Activated CD8-positive, alpha-beta memory T cell treated with anti-CD3 and anti-CD28 coated beads, Interleukin-2, amount 50 U/mL, for 4 hours (primary cell): ENCODE measurements at places on chromosomes 16 and 17.

DNA sequence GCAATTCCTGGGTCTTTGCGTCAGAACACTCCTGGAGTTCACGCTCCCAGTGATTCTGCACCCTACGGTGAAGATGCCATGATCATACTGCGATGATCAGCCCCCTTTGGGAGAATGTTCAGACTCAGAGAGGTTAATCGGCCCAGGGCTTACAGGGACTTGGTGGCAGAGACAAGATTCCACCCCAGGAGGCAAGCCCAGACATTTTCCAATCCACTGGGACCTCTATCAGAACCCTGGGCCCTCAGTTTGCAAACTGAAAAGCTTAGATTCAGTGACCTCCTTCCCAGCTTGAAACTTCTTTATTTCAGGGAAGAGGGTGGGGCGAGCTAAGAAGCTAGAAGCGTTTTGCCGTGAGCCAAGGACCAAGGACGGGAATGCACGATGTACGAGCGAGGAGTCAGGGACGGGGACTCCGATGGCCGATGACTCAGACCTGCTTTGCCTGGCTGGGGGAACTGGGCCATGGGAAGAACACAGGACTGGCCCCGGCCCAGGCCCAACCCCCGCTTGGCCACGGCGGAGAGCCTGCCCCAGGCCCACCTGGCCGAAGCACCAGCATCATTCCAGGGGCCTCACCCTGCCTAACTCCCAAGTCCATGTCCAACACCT is 34.7 kb downstream of the SOCS3 start:
- no peak for DNase-seq

- no peak for DNase-seq
Observed at GRCh38 chr16:68756239-68756915, 19.3 kb downstream of the CDH1 start.

DNA sequence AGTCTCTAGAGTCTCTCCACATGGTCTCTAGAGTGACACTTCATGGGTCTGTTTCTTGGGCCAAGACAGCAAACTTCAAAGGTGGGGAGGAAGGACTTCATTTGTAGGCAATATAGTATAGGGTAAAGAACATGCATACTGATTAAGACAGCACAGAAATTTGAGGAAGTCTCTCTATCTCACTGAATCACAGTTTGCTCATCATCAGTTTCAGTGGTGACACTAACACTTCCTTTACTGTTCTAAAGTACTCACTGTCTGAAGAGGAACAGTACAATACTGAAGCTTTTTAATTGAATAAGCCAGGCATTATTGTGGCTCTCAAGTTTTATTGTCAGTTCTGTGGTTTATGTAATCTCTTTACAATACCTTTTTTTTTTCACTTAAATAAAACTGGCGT is 656.4 kb upstream of the CDH8 start:
- DNase-seq: no peak

GRCh38 chr17:35617505-35617904 is 30.4 kb downstream of the AP2B1 start:
- DNase-seq: no peak

GRCh38 chr17:7880076-7880868 is 8.3 kb upstream of the CHD3 start:
- DNase-seq: no peak

- no peak for DNase-seq
Observed at GRCh38 chr17:75086496-75087181, 1.1 kb upstream of the SLC16A5 start.

- no peak for DNase-seq
Observed at GRCh38 chr17:50396261-50397110, 837 bp downstream of the LRRC59 start.

- DNase-seq: no peak
Observed at GRCh38 chr16:11249233-11250061, 6.6 kb downstream of the SOCS1 start.

- peak; percentile 67 for DNase-seq
Observed at GRCh38 chr17:8120520-8121406, 2.4 kb upstream of the ALOXE3 start.

GRCh38 chr17:19018600-19018950 is 14.0 kb upstream of the FAM83G start:
- no peak for DNase-seq

DNA sequence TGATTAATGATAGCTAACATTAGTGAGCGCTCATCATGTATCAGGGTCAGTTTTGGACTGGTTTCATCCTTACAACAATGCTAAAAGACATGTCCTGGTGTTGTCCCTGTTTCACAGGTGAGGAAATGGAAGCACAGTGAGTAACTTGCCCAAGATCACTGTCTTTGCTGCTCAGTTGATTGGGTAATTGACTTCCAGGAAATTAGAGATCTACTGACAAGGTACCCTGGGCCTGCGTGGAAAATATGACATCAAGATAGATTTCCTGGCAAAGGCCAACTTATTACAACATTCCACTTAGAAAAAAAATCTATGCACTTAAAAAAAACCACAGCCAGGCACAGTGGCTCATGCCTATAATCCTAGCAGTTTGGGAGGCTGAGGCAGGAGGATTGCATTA is 96.3 kb downstream of the CYLD start:
- no peak for DNase-seq

DNA sequence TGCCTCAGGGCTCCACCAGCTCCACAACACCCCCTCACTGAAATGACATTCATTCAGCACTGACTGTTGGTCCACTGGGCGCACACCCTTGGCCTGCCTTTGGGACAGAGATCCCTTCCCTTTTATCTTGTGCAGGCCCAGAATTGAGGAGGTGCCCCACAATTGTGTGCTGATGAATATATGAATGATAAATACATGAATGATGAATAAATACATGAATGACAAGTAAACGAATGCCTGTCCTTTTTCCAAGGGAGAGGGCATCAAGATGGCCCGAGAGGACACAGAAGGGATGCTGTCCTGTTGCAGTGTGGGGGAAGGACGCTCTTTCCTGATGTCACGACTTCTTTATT is 5.7 kb downstream of the CCR7 start:
- no peak for DNase-seq

- no peak for DNase-seq
Observed at GRCh38 chr16:76818606-76819181, 372.3 kb upstream of the MON1B start.

GRCh38 chr16:1429012-1429411 is 1.9 kb upstream of the PERCC1 start:
- no peak for DNase-seq

DNA sequence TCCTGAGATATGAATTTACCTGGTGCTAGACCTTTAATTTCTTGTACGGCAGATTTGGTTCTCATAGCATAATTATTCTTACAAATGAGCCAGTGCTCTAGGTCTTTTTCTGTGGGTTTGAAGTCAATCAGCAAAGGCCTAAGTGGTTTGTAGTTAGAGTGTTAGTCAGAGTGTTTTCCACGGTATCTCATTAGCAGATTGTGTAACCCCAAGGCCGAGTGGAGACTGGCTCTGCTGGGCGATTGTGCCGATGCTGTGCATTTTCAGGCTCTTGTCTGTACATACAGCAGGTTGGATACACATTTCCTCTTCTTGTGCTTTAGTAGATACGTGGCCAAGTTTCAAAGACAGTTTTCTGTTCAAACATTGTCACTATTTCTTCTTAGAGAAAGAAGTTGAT is 78.6 kb upstream of the CA10 start:
- DNase-seq: no peak

DNA sequence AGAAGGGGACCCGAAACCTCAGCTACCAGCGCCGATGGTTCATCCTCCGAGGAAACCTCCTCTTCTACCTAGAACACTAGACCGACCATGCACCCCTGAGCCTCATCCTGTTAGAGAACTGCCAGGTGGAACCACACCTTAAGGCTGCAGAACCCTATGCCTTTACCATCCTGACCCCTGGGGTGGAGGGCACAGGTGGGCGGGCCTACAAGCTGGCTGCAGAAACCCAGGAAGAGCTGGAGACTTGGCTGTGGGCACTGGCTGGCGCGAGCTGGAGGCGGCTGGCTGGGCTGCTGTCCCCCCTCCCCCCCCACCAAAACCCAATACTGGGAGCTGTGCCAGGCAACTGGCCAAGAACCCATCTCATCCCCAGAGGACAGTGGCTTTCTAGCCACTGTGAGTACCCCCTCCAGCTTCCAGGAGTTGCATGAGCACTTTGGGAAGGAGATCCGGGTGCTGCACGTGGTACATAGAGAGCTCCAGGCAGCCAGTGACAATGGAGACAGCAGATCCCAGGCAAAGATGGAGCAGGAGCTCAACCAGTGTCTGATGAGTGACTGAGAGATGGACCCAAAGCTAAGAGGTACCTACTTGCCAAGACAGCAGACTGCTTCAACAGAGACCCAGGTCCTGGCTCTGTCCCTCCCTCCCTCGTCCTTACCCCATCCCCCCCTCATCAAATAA is 1.4 kb upstream of the CD2BP2 start:
- no peak for DNase-seq

- DNase-seq: no peak
Observed at GRCh38 chr17:41792845-41793783, 6.6 kb upstream of the JUP start.

GRCh38 chr17:19338031-19338990 is 24.2 kb downstream of the B9D1 start:
- DNase-seq: peak; percentile 67

- no peak for DNase-seq
Observed at GRCh38 chr17:18139949-18140348, 31.4 kb downstream of the MYO15A start.

- DNase-seq: no peak
Observed at GRCh38 chr16:1197237-1197866, 27.7 kb downstream of the TPSG1 start.
